T-helper 2 cell treated with Interferon-gamma antibody and Interleukin-4, amounts not matched to agents 5 μg/mL and 100 μg/mL, for 36 hours (primary cell): ENCODE measurements at places on chromosomes 5 and 9.

GRCh38 chr5:54859316-54859715 is 126.1 kb downstream of the ESM1 start:
- peaks cover 36% of the 10 kb centered on the region for H3K27me3 ChIP-seq
- DNase-seq: no peak
- peaks cover 4% of the 10 kb centered on the region for H3K36me3 ChIP-seq
- no peaks in the 10 kb centered on the region for H3K4me1 ChIP-seq

GRCh38 chr5:107604990-107605389 is 65.7 kb downstream of the EFNA5 start:
- DNase-seq: no peak
- no peaks in the 10 kb centered on the region for H3K36me3 ChIP-seq

GRCh38 chr5:54717870-54718269 is 200.3 kb downstream of the SNX18 start:
- H3K4me1 ChIP-seq: peaks cover 28% of the 10 kb centered on the region
- H3K4me3 ChIP-seq: peak overlapping the region; percentile 42
- peak; percentile 47 for DNase-seq
- peaks cover 11% of the 10 kb centered on the region for H3K36me3 ChIP-seq
- peak overlapping the region; percentile 79 for H3K27ac ChIP-seq

DNA sequence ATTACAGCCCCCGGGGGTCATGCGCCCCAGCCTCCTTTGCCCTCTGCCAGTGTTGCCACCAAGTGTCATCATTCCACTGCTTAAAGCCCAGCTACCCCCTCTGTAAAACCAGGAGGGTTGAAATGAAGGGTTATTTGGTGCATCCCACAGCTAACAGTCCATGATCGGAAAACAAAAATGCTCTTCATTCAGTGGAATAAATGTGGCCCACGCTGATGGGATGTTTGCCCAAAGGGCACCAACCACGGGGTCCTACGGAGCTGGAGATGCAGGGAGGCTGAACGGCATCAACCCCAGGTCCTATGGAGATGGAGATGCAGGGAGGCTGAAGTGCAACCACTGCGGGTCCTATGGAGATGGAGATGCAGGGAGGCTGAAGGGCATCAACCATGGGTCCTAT is 218.5 kb upstream of the IRX1 start:
- H3K36me3 ChIP-seq: no peaks in the 10 kb centered on the region
- no peak for DNase-seq
- no peak overlapping the region for H3K27ac ChIP-seq
- no peaks in the 10 kb centered on the region for H3K4me1 ChIP-seq
- no peak overlapping the region for H3K4me3 ChIP-seq
- H3K27me3 ChIP-seq: no peaks in the 10 kb centered on the region

DNA sequence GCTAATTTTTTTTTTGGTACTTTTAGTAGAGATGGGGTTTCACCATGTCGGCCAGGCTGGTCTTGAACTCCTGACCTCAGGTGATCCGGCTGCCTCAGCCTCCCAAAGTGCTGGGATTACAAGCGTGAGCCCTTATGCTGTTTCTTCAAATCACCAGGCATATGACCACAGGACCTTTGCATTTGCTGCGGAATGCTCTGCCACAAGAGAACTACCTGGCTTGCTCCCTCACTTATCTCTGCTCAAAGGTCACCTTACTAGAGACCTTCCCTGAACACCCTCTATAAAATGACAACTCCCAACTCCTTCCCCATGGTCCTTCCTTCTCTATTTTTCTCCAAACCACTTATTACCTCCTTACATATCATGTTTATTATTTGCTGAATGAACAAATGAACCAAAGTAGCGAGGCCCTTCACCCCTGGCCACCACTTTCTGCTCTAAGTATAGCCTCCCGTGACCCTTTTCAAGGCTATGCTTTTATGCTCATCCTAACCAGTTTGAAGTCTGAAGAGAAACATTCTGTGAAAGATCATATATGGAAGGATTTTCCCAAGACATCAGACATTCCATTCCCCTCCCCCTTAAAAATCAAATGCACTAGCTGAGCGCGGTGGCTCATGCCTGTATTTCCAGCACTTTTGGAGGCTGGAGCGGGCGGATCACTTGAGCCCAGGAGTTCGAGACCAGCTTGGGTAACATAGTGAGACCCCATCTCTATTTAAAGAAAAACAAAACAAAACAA is 1.3 kb downstream of the ZER1 start:
- no peak for DNase-seq
- H3K4me3 ChIP-seq: peak overlapping the region; percentile 99
- peak overlapping the region; percentile 100 for H3K27ac ChIP-seq
- peaks cover 14% of the 10 kb centered on the region for H3K4me1 ChIP-seq

DNA sequence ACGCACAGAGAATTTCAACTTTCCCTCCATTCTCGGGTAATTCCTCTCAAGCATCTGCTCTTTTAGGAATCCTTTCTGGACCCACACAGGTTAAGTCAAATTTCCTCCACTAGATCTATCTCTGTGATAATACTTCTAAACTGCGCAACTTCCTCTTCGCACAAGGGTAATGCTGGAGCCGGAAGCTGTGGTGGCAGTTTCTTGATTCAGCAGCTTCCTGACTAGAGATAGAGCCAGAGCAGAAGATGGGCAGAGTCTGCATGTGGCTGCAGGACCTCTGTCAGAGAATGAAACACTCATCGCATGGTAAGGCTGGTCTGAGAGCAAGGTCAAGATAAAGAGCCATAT is 11.1 kb upstream of the CDC42SE2 start:
- H3K27me3 ChIP-seq: no peaks in the 10 kb centered on the region
- H3K36me3 ChIP-seq: peaks cover 19% of the 10 kb centered on the region
- H3K27ac ChIP-seq: peak overlapping the region; percentile 97

DNA sequence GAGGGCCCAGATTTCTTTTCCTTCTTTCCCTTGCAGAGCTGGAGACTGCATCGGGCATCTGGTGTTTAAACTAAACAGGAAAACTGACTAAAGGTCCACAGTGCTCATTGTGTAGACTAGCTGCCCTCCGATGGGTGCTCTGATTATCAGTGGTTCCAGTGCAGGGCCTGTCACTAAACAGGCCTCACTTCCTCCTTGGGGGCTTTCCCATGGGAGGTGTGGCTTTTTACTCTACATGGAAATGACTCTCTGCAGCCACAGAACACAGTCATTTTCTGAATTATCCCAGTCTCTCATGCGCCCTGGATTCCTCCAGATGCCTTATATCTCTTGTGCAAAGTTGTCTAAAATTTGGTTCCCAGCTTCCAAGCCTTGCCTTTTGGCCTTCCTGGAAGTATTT is 199.2 kb downstream of the TRIO start:
- H3K4me1 ChIP-seq: no peaks in the 10 kb centered on the region
- no peak overlapping the region for H3K4me3 ChIP-seq
- no peak overlapping the region for H3K27ac ChIP-seq
- no peak for DNase-seq
- H3K36me3 ChIP-seq: no peaks in the 10 kb centered on the region
- H3K27me3 ChIP-seq: no peaks in the 10 kb centered on the region

- no peak overlapping the region for H3K4me3 ChIP-seq
- no peaks in the 10 kb centered on the region for H3K4me1 ChIP-seq
- DNase-seq: no peak
- no peak overlapping the region for H3K27ac ChIP-seq
- H3K27me3 ChIP-seq: peaks cover 9% of the 10 kb centered on the region
Measured at GRCh38 chr5:107739661-107740060, 68.9 kb upstream of the EFNA5 start.

DNA sequence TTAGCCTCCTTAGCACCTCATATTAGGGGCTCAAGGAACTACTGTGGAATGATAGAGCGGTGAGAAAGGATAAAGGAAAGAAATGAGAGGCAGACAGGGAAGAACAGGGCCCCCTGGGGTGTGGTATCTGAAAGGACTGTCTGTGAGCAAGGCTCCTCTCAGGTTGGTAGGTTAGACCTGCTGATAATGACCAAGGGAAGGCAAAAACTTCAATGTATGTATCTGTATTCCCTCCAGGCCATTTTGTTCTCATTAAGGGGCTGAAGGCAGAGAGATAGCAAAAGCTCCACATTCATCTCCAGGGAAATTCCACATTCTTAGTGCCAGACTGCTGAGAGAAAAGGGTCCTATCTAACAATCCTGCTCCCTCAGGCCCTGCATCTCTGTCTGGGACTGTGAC is 28.6 kb downstream of the TRIM32 start:
- no peak for DNase-seq
- H3K4me3 ChIP-seq: no peak overlapping the region
- H3K27me3 ChIP-seq: peaks cover 3% of the 10 kb centered on the region

- H3K4me3 ChIP-seq: no peak overlapping the region
- no peaks in the 10 kb centered on the region for H3K4me1 ChIP-seq
Measured at GRCh38 chr5:121350181-121350930, 501.3 kb upstream of the FTMT start.

- peaks cover 2% of the 10 kb centered on the region for H3K36me3 ChIP-seq
- no peaks in the 10 kb centered on the region for H3K27me3 ChIP-seq
- H3K4me3 ChIP-seq: no peak overlapping the region
- no peaks in the 10 kb centered on the region for H3K4me1 ChIP-seq
- DNase-seq: no peak
- H3K27ac ChIP-seq: no peak overlapping the region
Measured at GRCh38 chr9:131963072-131964030, 116.3 kb downstream of the MED27 start.

- no peak overlapping the region for H3K4me3 ChIP-seq
- H3K4me1 ChIP-seq: peaks cover 8% of the 10 kb centered on the region
- DNase-seq: no peak
- H3K36me3 ChIP-seq: no peaks in the 10 kb centered on the region
- no peak overlapping the region for H3K27ac ChIP-seq
Measured at GRCh38 chr9:87280421-87280820, 217.2 kb upstream of the DAPK1 start.

DNA sequence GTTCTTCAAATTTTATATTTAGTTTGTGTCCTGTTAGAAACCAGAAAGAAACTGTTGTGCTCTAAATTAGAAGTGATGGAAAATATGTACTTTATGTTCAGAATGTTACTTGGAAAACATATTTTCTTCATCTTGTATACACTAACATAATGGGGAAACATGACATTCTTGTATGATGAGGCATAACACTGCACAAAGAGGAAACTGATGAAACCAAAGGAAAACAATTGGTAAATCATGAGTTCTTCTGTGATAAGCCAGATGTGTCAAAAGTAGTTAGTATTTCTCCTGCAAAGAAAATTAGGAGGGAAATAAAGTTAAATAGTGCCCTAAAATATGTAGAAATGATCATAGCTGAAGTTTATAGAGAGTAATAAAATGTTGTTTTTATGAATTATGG is 111.1 kb upstream of the FBN2 start:
- H3K36me3 ChIP-seq: no peaks in the 10 kb centered on the region
- H3K27me3 ChIP-seq: no peaks in the 10 kb centered on the region
- H3K27ac ChIP-seq: no peak overlapping the region
- no peak for DNase-seq

DNA sequence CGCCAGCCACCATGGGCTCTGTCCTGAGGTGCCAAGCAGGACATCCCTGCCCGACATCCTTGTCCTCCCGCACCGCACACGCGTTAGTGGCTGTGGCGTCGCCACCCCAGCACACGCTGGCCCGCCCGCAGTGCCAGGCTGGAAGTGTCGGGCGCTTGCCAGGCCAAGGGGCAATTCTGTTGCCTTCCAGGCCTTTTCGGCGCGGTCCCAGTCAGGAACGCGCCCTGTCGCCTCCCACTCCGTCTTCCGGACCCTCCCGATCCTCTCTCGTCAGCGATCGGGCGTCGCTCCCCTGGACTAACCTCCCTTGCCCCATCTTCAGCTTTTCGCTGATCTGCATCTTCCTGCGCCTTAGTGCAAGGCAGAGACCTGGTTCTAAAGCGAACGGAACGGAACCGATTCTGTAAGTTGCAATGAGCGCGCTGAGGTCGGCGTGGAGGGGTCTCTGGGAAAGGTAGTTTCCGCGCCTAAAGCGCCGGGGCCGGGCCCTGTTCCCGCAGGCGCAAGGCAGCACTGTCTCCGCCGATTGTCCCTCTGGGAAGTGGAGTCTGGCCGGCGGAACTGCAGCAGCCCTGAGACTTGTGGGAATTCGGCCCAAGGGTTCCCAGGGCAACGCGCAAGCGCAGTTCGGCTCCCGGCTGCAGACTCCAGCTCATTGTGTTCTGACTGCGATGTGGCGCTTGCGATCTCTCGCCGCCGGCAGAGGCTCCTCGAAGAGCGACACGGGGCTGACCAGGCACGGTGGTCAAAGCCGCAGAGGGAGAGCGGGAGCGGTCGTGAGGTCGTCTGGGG is at the start of gene ZNF454:
ZNF454 (plus strand) TSS at position 630 of the 792 bp plus-strand sequence. CDS start 1,594 bp downstream, outside the sequence.
- no peaks in the 10 kb centered on the region for H3K27me3 ChIP-seq
- H3K36me3 ChIP-seq: peaks cover under 1% of the 10 kb centered on the region
- no peak within 1 kb of the TSS for H3K27ac ChIP-seq
- no peak for DNase-seq
- no peaks in the 10 kb centered on the region for H3K4me1 ChIP-seq

GRCh38 chr5:180850434-180851078 is 10.5 kb downstream of the ZFP62 start:
- H3K4me3 ChIP-seq: no peak overlapping the region
- no peak overlapping the region for H3K27ac ChIP-seq
- H3K36me3 ChIP-seq: peaks cover 96% of the 10 kb centered on the region
- no peaks in the 10 kb centered on the region for H3K4me1 ChIP-seq
- H3K27me3 ChIP-seq: no peaks in the 10 kb centered on the region

- DNase-seq: no peak
- H3K4me3 ChIP-seq: no peak overlapping the region
- H3K27me3 ChIP-seq: no peaks in the 10 kb centered on the region
- peaks cover 10% of the 10 kb centered on the region for H3K36me3 ChIP-seq
Measured at GRCh38 chr9:130118841-130119518, 53.2 kb upstream of the NCS1 start.

GRCh38 chr9:82680179-82680935 is 382.6 kb downstream of the RASEF start:
- no peak overlapping the region for H3K4me3 ChIP-seq
- no peak for DNase-seq
- no peaks in the 10 kb centered on the region for H3K27me3 ChIP-seq

DNA sequence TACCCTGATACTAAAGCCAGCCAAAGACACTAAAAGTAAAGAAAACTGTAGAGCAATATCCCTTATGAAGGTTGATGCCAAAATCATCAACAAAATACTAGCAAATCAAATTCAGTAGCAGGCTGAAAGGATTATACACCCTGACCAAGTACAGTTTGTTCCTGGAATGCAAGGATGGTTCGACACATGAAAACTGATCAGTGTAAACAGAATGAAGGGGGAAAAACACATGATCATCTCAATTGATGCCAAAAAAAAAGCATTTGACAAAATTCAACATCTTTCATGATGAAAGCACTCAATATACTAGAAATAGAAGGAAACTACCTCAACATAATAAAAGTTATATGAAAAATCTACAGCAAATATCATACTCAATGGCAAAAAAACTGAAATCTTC is 43.5 kb upstream of the LRRC14B start:
- peaks cover 3% of the 10 kb centered on the region for H3K27me3 ChIP-seq
- H3K36me3 ChIP-seq: no peaks in the 10 kb centered on the region
- H3K4me3 ChIP-seq: no peak overlapping the region
- H3K27ac ChIP-seq: no peak overlapping the region
- no peak for DNase-seq

GRCh38 chr5:107676702-107677101 is 6.0 kb upstream of the EFNA5 start:
- H3K27me3 ChIP-seq: peaks cover 64% of the 10 kb centered on the region
- H3K4me3 ChIP-seq: no peak overlapping the region
- DNase-seq: no peak
- H3K4me1 ChIP-seq: peaks cover 18% of the 10 kb centered on the region
